ENCODE measurements at places on chromosomes 12 and 14.

DNA sequence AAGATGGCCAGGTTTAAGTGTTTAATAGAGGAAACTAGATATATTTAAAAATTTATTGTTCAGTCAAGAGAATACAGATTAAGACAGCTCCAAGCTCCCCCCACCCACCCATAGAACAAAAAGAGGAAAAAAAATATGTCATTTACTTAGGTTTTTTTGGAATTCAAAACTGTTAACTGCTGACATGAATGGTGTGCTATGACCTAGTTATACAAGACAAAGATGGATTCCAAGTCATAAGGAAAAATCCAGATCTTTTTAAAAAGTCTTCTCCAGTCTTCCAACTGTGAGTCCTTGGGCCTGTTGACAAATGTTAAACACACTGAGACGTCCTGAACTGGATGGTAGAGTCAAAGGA, 1.3 kb upstream of the SETD1B start:
- no peak for DNase-seq

- DNase-seq: no peak
Observed at GRCh38 chr14:69979882-69980281, 100.7 kb downstream of the SMOC1 start.

- no peak for DNase-seq
Observed at GRCh38 chr14:78319887-78320635, 149.9 kb downstream of the NRXN3 start.

DNA sequence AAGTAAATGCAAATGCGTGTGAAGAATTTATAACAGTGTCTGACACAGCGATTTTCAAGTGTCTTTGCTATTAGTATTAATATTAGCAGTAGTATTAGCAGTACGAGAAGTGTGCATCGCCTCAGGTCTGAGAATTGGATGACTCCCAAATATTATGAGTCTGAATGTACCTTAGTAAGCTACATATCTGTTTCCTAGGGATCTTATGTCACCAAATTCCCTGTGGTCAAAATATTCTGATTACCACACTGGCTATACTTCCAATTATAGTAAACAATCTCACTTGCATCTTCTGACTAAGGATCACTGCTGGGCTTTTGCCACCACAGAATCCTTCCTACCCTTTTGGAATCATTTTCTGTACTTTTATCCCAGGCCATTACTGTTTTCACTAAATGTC, 396.0 kb upstream of the MIS18BP1 start:
- DNase-seq: no peak

DNA sequence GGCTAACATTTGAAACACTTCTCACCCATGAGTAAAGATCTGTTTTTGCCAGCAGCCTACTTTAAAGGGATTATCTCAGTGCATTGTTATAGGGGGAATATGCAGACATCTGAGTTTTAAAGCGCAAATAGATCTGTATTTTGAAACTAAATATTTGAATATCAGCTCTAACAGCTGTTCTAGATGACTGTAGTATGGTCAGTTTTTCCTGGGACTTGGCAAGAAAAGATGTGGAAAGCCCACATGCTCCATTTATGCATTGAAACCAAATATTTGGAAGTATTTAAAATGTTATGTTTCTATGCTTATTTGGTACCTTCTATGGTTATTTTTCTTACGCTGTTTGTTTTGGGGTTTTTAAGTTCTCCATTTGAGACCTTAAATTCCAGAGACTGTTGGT, 41.7 kb downstream of the RIC8B start:
- no peak for DNase-seq

DNA sequence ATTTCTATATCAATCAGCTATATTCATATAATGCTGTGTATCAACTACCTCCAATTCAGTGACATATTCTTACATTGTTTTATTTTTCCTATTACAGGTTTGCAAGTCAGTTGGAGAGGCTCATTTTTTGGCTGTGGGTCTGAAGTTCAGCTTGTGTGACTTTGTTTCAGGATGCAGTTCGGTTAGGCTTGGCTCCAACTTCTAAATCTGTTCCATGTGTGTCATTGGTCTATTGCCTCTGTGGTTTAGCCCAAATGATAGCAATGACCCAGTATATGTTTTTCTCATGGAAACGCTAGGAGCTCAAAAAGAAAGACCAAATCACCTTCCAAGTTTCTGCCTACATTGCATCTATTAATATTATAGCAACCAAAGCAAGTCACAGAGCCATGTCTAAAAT, 848.6 kb upstream of the LRFN5 start:
- DNase-seq: no peak

All from stimulated activated CD8-positive, alpha-beta memory T cell treated with anti-CD3 and anti-CD28 coated beads, Interleukin-7, amount 100 ng/mL, for 1 hour (primary cell).